Right ventricle myocardium inferior (tissue), 1 donor: ENCODE measurements at places on chromosomes 12 and 14. TPM values are rescaled to one million over a fixed set of nuclear protein-coding genes. Genes with fewer than 3 reads are reported as not detected.

DNA sequence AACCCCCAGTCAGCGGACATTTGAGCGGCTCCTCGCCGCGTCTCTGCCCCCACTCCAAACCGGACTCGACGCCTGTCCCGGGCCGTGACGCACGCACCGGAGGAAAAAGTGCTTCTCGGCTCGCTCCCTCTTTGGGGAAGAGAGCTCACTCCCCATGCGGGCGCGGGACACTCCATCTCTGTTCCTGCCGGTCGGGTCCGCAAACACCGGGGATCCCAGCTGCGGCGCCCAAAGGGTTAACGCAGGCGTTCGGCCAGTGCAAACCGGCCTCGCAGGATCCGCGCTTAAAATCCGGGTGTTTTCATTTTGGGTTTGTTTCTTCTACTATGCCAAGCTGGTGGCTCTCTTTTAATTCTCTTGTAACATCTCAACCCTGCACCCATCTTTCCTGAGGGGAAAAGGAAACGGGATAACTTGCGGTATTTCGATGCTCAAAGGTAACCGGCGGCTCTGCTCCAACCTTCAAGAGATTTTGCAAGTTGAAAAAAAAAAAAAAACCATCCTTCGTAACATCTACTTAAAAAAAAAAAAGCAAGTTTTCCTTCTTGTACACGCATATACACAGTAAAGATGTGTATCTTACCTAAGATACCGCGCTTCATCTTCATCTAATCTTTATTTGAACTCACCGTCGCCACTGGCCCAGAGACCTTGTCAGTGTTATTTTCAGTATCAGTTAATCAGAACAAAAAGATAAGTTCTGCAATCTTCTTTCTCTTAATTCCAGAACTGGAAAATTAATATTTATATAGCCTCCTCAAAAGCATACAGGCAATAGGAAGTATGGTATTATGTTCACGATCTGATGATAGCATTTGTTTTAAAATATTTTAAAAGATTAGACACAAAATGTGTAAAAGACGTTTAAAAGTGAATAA lies 1.6 kb upstream of the ATP2B1 start:
- DNase-seq, result peak; percentile 80

BDKRB2 gene
- total RNA-seq, result 0.76 TPM

DNA sequence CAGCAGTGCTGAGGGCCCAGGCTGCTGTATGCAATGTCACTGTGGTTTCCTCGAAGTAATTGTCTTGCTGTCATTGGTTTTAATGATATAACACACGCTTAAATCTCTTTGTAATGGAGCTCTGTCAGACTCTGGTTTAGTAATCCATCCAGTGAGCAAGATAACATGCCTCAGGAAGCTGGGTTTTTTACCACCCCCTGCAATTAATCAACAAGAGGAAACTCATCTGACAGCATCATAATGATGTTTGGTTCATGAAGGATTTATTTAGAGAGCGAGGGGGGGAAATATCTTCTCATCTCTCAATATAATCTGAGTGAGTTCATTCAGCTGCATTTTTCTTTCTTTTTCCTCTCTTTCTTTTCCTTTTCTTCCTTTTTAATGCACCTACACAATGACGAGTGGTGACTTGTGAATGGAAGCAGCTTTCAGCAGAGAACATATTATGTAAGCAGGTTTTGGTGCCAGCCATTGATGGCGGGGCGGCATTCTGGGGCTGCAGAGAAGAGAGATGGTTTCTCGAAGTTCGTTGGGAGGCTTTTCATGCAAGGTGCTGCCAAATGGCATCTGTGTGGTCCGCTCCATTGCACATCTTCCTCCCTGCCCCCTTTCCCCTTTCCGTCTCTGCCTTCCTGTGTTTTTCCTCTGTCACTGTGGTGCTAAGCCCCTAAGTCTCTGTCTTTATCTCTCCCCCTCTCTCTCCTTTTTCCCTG lies 6.7 kb downstream of the RPH3A start:
- no peak for DNase-seq

- DNase-seq, result no peak
Observed at GRCh38 chr12:107395817-107396216, 289.8 kb upstream of the PWP1 start.

CLEC14A gene
- total RNA-seq, result 32.0 TPM

DNA sequence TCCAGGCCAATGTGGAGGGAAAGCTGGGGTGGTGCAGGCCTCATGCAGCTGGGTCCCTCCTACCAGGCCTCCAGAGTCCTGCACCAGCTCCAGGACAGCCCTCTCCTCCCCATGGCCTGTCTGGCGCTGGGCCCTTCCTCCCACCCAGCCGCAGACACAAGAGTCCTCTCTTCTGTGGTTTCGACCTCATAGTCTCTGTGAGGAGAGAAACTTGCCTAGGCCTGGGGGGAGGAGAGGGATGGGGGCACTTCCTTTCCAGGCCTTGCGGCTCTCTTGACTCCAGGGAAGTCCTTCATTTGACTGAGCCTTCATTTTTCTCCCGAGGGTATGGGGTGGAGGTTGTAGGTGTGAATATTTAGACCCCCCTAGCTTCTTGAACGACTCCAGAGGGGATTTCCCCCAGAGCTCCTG lies 2.3 kb downstream of the MMP14 start:
- DNase-seq, result no peak

- DNase-seq, result peak; percentile 90
Observed at GRCh38 chr14:75340921-75341320, 62.3 kb downstream of the FOS start.

DNA sequence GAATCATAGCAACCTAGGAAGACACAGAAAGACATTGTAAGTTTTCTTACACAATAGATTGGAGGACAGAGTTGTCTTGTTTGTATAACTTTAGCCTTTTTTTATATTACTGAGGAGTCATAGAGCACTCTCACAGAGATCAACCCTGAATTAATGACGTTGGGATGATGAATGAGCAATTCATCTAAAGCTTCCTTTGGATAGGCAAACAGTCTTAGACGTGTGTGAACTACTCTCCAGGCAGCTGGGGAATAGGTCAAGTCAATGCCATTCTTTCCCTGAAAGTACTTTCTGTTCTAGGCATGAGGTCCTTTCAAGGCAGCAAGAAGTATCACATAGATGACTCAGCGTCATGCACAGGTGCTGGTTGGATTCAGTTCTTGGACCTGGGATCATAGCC lies 369.1 kb upstream of the NOVA1 start:
- no peak for DNase-seq

- DNase-seq, result no peak
Observed at GRCh38 chr12:66929121-66929520, 250.2 kb upstream of the GRIP1 start.
